Stimulated activated CD4-positive, alpha-beta T cell treated with anti-CD3 and anti-CD28 coated beads, Interleukin-15, amount 100 ng/mL, for 48 hours (primary cell): ENCODE measurements at places on chromosomes 1 and 21.

DNA sequence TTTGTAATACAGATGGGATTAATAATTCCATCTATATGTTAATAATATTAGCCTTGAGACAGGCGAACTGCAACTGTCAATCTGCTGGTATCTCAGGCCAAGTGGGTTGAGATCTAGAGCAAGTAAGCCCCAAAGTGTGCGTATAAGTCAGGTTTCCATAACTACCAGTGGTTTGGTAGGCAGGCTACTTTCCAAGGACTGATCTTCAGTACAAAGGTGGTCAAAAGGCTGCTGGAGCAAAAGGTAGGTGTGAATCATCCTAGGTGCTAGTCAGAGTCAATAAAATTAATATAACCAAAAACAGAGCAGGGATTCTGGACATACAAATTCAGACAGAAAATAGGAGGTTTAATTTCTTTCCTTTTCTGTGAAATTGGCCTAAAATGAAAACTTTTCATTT lies 328.0 kb downstream of the TGFB2 start:
- no peak for DNase-seq

GRCh38 chr1:182569939-182570610 lies 19.0 kb downstream of the RNASEL start:
- DNase-seq: no peak

DNA sequence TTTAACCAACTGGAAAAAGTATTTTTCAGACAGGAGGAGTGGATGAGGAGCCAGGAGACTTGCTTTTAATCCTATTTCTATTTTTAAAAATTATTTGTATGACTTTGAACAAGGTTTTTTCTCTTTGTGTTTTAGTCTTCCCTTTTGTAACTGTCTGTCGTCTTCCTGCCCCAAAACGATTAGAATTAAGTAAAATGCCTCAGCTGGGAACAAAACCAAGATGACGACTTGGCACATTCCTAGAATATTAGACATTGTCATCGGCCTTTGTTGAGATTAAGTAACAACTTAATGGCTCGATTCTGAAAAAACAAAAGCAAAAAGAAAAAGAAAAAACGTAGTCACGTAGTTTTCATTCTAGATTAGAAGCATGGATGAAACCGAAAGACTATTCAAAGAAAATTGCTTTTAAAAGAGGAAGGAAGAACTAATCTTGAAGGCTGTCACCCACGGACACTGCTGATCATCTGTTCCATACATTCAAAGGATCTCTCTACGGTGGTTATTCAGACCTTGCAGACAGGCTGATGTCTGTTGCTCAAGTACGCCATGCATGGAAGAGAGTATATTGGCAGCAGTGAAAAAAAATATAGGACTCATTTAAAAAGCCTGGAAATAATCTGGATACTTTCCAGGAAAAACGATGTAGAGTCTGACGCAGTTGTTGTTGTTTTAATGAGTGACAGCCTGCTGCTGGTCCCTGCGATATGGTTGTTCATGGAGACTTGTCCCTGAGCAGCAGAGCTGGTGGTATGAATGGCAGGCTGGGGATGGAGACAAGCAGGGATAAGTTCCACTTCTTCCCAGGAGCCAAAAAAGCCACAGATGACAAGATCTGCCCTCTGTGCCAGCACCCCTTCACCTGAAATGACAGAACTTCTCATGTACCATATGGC lies 16.8 kb downstream of the GNG4 start:
- no peak for DNase-seq

DNA sequence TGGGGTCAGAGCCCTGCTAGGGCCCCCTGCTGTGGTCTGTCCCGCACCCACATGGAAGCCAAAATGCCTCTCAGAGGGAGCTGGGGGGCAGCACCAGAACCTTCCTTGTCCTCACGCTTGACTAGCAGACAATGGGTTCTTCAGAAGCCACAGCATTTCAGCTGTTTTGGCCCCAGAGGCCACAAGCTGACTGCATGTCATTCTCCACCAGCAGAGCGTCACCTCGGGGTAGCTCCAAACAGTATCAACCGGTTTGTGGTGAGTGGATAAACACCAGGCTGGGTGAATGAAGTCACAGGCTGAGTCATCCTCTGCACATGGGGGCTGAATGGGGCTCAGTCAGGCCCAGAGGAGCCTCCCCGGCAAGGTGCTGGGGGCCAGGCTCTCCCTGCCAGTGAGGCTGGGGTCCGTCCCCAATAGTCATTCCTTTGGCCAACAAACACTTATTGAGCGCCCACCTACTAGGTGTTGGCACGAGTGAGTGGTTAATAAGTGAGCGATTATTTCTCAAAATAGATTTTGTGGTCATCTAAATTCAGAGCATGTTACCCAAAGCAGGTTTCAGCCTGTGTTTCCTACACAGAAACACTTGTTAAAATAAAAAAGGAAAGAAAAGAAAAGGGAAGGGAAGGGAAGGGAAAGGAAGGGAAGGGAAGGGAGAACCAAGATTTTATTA lies 9.1 kb downstream of the OLIG1 start:
- peak; percentile 25 for DNase-seq

- no peak for DNase-seq
Observed at GRCh38 chr1:182237329-182237728, 154.3 kb downstream of the GLUL start.

DNA sequence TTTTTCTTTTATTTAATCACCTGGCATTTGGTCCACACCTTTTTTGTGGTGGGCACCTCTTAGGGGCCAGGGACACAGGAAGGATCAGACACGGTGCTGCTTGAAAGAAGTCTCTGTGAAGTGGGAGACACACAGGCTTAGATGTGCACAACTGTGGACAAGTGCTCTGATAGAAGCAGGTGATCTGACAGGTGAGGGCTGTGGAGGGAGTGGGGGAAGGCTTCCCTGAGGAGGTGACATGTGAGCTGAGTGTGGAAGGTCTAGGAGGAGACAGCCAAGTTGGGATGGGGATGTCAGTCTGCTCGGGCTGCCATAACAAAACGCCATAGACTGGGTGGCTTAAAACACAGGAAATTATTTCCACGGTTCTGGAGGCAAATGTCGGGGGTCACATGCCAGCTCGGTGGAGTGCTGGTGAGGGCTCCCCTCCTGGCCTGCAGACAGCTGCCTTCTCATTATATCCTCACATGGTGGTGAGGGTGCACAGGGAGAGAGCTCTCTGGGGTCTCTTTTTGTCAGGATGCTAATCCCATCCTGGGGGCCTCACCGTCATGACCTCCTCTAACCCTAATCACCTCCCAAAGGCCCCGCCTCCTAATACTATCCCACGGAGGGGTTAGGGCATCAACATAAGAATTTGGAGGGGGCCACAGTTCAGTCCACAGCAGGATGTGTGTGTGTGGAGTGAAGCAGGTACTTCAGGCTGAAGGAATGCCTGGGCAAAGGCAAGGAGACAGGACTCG lies 5.2 kb upstream of the KIAA1614 start:
- DNase-seq: no peak

GRCh38 chr1:235009561-235010306 lies 118.9 kb downstream of the TOMM20 start:
- DNase-seq: no peak

GRCh38 chr1:211632808-211633523 lies 42.5 kb downstream of the NEK2 start:
- no peak for DNase-seq

- DNase-seq: no peak
Observed at GRCh38 chr1:235025422-235025984, 103.1 kb downstream of the TOMM20 start.

DNA sequence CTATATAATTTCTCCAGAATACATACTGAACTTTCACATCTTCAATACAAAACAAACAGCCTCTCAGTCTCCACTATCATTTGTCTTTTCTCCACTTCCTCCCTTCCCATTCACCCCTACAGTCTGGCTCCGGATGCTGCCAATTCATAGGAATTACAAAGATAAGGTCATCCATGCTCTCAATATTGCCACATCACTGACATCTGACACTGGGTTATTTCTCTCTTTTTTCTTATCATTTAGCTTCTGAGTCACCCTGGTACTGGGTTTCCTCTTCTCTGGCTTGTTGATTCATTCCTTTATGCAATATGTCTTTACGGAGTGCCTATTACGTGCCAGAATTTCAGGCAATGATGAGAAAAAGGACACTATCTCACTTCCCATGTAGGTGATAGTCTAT lies 3.1 kb upstream of the SH3BP5L start:
- no peak for DNase-seq

DNA sequence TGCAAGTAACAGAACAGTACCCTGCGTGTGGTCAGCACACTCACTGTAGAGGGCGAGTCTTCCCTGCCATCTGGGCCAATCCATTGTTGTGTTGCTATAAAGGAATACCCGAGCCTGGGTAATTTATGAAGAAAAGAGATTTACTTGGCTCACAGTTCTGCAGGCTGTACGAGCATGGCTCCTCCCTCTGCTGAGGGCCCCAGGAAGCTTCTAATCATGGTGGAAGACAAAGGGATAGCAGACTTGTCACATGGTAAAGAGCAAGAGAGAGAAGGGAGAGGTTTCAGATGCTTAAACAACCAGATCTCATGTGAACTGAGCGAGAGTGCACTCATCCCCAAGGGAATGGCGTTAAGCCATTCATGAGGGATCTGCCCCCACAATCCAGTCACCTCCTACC lies 126.2 kb downstream of the CNIH3 start:
- DNase-seq: no peak

DNA sequence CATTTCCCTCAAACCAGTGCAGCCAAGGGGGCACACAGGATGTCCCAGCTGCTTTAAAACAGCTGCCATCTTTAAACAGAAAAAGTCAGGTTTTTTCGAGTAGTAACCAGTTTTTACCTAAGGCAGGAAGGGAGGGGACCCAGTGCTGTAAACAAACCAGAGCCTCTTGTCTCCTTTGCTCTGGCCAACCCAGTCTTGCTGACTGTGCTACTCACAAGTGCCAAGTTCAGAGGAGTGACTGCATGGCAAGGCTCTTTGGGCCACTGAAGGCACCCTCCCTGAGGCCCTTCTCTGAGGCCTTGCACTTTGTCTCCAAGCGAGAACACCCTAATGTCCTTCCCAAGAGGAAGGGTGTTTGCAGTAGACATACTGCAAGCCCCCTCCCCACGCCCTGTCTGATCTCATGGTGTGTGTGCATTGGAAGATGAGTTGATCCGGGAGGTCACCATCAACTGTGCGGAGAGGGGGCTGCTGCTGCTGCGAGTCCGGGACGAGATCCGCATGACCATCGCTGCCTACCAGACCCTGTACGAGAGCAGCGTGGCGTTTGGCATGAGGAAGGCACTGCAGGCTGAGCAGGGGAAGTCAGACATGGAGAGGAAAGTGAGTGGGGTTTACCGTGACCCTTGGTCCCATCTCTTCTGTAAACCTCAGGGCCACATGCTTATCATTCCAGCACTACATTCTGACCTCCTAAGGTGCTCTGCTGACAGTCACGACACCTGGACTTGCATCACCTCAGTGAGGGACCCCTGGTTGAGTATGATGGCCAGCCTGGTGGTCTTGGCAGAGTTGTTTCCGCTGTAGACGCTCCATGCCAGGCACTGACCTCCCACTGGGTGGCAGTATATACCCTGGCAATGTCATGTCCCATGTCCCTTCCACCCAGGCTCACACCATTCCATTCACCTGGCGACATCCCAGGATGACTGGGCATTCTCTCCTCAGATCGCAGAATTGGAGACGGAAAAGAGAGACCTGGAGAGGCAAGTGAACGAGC lies 4.7 kb downstream of the DNALI1 start:
- DNase-seq: no peak

- DNase-seq: no peak
Observed at GRCh38 chr1:85153149-85153891, 47.5 kb downstream of the SYDE2 start.

DNA sequence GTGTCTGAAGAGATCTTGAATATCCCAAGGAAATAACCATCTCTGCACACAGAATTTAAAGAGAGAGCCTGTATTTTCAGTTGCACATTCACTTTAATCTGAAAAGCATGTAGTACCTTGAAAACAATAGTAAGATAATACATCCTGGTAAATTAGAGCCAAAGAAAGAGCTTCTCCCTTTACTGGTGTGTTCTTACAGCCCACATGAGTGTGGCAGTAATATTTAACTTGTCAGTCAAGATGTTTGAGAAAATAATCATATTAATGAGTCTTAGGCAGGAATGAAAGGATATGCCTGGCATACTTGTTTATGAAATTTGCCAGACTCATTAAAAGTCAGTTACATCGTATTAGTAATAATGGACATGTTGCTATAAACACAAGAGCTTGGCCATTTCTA lies 908.4 kb upstream of the ADGRL4 start:
- DNase-seq: no peak

DNA sequence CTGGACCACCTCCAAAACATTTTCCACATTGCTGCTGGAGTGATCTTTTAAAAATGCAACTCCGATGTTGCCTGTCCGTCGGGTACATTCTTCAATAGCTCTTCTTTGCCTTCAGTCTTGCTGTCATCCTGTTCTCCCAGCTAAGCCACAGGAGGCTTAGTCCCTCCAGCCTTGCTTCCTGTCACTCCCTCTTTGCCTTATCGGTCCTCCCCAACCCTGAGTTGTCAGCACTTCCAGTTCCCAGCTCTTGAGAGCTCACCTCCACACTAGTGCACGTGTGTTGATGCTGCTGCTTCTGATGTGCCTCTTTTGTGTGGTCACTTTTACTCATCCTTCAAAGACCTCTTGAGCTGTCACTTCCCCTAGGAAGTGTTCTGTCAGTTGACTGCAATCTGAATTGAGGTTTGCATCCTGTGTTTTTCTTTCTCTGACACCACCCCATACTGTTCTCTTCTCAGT lies 15.3 kb downstream of the UCK2 start:
- no peak for DNase-seq

GRCh38 chr1:175902281-175902680 lies 158.9 kb upstream of the TNR start:
- DNase-seq: no peak

DNA sequence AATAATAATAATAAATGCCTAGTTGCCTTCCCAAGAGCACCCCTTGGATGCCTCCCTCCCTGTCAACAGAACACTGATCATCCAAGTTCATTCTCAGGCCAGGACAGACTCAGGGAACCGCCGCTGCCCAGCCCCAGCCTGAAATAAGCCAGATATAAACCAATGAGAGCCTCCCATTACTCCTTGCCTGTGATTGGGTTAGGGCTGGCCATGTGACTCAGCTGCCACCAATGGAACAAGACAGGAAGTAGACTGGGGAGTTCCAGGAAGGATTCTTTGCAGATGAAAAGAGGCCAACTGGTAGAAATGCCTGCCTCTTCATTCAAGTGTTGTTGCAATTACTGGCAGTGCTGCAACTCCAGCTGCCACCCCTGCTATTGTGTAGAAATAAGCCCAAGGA lies 146.4 kb upstream of the TIAM1 start:
- no peak for DNase-seq

DNA sequence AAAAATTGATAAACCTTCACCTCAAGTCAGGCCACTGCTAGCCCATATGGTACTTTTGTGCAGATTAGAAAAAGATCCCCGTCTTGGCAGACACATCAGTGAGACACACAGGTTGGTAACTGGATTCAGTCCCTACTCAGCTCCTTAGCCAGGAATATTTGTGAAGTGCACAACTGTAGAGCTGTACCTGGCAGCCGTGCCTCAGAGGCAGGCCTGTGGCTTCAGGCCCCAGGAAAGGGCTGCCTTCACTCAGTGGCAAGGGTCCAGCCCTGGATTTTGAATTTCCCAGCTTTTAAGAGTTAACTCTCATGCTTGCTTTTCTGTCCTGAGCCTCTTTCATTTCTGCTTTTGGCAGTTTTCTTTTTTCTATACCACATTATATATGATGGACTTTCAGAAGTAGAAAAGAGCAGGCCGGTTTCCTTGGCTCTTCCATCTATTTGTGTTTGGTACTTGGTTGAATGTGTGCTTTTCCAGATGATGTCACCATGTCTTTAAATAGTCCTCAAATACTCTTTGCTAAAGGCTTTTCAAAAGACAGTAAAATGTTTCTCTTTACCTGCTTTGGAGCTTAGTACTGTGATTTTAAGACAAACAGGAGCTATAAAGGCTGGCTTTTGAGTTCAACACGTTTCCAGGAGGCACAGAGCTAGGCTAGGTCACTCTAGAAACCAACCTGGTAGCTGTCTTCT lies 186.6 kb downstream of the AK5 start:
- no peak for DNase-seq
